Substantia nigra (tissue), 51 donors: ENCODE measurements at places on chromosomes 7 and 10.

DNA sequence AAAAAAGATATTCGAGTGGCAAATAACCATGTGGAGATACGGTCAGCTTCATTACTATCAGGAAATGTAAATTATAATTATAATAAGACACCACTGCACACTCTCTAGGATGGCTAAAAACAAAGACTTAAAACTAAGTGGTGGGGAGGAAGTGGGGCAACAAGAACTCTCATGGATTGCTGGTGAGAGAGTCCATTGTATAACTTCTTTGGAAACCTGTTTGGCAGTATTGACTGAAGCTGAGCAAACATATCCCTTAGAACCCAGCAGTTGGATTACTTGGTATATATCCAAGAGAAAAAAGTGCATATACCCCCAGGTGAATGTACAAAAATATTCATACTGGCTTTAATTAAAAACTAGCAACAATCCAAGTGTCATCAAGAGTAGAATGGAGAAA, 133.7 kb upstream of the CTBP2 start:
- no peak for DNase-seq

- no peak for DNase-seq
These were observed 8.9 kb upstream of the GRK5 start for GRCh38 chr10:119198438-119198837.

DNA sequence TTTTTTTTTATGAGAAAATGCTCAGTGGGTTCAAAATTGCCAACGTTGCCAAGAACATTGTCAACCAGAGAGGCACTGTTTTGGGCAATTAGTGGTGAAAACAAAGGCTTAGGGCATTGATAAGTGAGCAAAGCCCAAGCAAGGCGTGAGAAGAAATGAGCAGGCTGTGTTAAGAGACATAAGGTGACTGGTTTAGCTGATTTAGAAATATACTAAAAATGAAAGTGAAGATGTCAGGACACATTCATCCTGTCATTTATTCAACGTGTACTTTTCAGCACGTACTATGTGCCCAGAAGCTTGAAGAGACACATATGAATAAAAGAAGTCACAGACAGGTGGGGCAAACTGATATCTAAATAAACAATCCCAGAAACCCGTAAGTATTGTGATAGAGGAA, 31.8 kb downstream of the AOAH start:
- DNase-seq, result no peak

GRCh38 chr10:17010363-17011145, 119.1 kb downstream of the CUBN start:
- DNase-seq, result no peak

DNA sequence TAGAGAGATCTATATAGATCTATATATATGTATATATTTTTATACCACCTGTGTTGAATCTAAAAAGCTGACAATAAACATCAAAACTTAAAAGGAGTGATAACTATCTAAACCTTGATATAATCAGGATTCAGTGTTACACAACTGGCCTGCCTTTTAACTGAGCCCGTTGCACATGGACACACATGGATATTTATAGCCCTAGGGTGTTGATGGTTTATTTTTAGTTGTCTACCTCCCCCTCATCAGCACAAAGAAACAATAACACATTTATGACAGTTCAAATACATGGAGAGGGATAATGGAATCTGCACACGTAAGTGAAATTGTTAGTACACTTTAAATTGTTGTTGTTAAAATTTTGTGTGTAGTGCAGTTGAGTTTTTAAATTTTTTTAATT, 336.9 kb downstream of the ZNF248 start:
- no peak for DNase-seq

DNA sequence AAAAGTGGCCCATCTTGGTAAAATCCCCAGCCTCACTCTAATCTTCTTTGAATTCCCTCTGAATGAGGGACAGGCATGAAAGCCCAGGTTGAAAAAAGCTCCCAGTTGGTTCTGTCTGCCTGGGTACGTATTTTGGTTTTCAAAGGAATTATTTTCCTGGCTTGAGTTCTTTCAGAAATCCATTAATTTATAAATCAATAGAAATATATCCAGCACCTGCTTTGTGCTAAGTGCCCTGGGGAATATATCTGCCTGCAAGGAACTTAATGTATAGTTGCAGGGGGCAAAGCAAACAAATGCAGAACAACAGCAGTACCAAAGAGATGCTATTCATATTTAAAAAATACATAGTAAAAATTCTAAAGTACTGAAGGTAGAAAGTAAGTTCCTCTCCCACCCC, 362.7 kb downstream of the REEP3 start:
- no peak for DNase-seq

DNA sequence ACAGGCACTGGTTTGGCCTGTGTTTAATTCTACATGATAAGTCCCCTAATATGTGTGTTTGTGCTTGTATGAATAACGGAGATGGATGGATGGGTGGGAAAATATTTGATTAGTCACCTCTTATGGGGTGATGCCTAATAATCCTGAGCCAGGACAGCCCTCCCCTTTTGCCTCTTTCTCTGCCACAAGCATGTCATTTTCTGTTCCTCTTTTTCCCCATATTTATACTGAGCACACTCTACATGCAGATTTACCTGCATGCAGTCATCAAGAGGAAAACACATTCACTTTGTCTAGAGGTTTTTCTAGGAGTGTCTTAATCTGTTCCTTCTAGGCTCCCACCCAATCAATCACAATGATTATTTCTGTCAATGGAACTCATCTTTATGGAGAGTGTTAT, 111.6 kb upstream of the TBX20 start:
- DNase-seq, result no peak

DNA sequence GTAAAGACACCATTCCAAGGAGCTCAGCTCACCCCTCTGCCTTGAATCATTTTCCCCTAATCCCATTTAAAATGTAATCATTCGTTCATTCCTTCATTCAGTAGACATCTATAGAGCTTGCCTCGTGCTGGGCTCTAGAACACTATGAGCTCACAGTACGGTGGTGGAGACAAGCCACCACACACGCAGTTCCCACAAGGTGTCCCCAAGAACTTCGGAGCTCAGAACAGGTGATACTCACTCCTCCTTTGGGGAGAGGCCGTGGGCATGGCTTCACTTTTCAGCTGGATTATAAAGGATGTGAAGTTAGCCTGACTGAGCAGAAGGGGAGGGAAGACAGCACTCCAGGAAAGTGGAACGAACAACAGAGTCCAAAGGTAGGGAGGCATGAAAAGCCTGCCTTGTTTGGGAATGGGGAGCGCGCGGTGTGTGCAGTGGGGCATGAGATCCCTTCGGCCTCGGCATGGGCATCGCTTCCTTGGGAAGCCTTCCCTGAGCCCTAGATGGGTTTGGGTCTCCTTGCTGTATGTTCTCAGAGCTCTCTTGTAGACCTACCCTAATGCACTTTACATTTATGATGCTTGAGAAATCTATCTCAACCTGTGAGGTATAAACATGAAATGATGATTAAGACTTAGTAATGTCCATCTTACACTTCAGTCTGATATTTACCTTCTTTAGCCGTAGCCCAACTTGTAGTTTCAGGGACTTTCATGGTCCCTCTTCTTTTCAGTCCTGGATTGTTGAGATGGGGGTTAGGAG, 809 bp upstream of the OGA start:
- DNase-seq, result no peak

- DNase-seq, result no peak
These were observed 992 bp upstream of the MGMT start for GRCh38 chr10:129465796-129466702.

- no peak for DNase-seq
These were observed 38.7 kb upstream of the BNIP3 start for GRCh38 chr10:132020456-132020855.

- no peak for DNase-seq
These were observed 1115.6 kb upstream of the GHITM start for GRCh38 chr10:83023662-83024061.

DNA sequence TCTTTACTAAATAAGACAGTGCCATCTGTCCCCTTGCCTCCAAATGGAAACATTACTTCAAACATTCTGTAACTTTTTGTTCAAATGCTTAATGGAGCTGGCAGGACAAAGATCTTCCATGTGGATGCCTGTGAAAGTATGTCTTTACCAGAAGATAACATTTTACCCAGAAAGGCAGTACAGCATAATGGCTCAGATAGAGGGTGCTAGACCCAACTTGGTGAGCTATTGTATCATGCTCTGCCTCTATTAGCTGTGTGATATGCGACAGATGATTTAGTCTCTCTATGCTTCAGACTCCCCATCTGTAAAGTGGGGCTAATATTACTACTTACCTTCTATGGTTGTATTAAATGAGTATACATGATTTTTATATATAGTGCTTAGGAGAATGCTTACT, 8.8 kb upstream of the SMKR1 start:
- DNase-seq, result no peak

- DNase-seq, result no peak
These were observed 951.4 kb downstream of the SORCS3 start for GRCh38 chr10:105592468-105592867.

DNA sequence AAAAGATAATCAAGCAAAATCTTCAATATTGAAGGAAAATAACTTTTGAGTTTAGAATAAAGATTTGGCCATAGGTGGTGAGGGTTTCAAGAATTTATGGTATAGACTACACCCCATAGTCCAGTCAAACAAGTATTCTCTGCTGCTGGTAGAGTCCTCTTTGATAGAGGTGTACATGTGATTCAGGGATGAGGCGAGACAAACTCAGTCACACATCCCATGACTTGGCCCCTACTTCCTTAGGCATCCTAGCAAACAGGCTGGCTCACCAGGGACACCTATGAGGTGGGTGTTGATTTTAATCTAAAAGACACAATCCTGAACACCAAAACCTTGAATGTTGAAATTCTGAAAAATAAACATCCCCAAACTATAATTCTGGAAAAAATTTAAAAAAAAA, 78.1 kb upstream of the SLC25A13 start:
- DNase-seq, result no peak

- DNase-seq, result peak; percentile 62
These were observed 521 bp upstream of the NYAP1 start for GRCh38 chr7:100483090-100483721.

GRCh38 chr10:128022261-128023196, 103.7 kb downstream of the MKI67 start:
- no peak for DNase-seq

DNA sequence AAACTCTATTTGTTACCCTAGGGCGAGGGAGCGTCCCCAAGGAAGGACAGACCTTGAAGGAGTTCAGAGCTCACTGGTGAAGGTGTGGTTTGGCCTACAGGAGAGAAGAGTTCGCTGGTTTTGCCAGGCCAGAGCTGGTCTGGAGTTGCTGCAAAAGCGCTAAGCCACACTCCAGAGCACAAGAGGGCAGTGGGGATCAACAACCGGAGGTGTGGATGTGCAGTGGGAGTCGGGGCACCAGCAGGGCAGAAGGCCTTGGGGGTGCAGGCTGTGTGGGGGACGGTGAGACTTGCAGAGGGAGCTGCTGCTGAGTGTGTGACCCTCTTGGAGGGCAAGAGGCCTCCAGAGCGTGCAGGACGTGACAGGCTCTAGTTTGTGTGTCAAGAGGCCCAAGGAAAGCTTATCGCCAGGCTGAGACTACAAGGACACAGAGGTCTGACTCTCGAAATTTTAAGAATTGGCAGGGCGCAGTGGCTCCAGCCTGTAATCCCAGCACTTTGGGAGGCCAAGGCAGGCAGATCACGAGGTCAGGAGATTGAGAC, 14.3 kb upstream of the CUL1 start:
- no peak for DNase-seq

- DNase-seq, result no peak
These were observed 46.7 kb upstream of the PDZD8 start for GRCh38 chr10:117421985-117422384.

- no peak for DNase-seq
These were observed 14.1 kb downstream of the EPHB6 start for GRCh38 chr7:142868986-142869415.

GRCh38 chr10:129912166-129912917, 51.7 kb downstream of the EBF3 start:
- DNase-seq, result no peak

DNA sequence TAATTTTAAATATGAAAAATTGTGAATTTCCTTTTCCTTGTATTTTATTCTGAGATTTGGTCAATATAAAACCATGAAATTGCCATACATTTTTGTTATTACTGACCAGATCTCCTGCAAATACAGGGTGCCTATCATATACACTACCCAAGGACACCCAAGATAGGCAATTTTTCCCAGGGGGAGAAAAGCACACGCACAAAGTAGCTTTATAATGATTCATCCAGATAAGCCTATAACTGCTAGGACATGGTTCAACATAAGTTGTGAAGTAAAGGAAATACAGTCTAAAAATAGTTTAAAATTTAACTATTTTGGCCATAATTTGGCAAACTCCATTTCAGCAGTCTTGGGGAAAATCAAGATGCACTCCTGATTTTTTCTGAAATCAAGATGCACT, 4.8 kb downstream of the RUFY2 start:
- no peak for DNase-seq

- DNase-seq, result no peak
These were observed 8.6 kb downstream of the TRIM56 start for GRCh38 chr7:101093906-101094305.

DNA sequence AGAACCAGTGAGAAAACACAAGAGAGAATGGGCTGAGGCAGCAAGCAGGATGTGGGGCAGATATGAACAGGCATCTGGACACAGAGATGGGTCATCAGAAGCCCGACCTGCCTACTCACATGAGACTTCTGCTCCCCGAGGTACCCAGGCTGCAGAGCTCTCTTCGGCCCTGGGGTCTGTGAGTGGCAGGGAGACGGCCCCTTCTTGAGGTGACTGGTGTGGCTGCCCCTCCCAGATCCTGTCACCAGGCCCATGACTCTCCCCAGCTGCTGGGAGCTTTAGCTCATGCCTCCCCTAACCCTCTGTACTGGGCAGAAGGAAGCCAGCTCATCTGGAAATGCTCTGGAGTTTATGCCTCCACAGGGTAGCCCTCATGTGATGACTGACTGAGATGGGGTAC, 157.6 kb upstream of the PCBD1 start:
- DNase-seq, result no peak

DNA sequence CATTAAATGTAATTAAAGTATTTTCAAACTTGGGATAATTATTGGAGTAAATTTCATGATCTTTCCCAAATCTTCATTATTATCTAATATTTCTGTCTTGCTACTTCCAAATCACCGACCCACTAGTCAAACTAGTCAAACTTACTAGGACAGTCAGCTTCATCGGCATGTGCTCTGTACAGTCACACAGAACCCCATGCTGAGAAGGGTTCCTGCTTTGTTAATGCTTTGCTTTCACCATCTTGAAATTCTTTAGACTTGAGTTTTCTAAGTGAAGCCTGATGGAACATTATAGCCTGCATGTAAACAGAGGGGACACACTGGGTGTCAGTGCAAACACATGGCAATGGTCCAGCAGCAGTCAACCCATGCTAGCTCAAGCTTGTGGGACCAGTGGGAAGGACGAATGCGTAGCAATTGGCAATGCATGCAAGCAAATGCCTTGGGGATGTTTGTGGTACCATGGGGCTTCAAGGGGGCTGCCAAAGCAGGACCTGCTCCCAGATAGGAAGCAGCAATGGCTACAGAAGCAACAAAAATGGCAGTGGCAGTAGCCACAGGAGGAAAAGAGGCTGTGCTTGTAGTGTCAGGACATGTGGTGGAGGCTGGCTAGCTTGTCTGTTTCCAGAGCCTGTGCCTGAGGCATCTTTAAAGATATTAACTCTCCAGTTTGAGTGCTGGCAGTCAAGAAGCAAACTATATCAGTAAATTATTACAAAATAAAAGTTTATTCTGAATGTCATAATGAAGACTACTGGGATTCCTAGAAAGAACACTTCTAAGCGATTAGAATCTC, 441.1 kb upstream of the SEMA3D start:
- no peak for DNase-seq

- no peak for DNase-seq
These were observed 70.7 kb upstream of the STEAP4 start for GRCh38 chr7:88377434-88377833.

GRCh38 chr7:15820319-15820718, 133.8 kb upstream of the MEOX2 start:
- DNase-seq, result no peak

GRCh38 chr7:101820703-101821102, 3.3 kb downstream of the CUX1 start:
- no peak for DNase-seq
